RKO (cell line): ENCODE measurements at places on chromosomes 1 and 21.

- DNase-seq, result peak; percentile 64
Measured at GRCh38 chr1:182595641-182596240, 6.7 kb upstream of the RNASEL start.

DNA sequence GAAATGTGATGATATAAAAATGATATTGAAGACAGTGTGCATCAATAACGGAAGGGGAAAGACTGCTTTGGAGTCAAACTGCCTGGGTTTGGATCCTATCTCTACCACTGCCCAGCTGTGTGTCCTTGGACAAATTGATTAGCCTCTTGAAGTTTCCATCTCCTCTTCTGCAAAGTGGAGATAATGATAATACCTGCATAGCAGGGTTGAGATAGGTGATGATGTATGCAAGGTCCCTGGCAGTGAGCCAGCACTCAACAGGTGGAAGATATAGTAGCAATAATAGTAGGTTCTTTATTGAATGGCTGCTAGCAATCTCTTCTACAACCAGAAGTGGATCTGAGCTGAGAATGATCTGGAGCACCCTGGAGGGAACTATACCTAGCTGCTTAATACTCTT is 166.7 kb downstream of the MIS18A start:
- DNase-seq, result no peak

GRCh38 chr1:147504801-147505311 is 36.4 kb upstream of the BCL9 start:
- no peak for DNase-seq

GRCh38 chr1:223737342-223737741 is 25.0 kb downstream of the CAPN2 start:
- no peak for DNase-seq

DNA sequence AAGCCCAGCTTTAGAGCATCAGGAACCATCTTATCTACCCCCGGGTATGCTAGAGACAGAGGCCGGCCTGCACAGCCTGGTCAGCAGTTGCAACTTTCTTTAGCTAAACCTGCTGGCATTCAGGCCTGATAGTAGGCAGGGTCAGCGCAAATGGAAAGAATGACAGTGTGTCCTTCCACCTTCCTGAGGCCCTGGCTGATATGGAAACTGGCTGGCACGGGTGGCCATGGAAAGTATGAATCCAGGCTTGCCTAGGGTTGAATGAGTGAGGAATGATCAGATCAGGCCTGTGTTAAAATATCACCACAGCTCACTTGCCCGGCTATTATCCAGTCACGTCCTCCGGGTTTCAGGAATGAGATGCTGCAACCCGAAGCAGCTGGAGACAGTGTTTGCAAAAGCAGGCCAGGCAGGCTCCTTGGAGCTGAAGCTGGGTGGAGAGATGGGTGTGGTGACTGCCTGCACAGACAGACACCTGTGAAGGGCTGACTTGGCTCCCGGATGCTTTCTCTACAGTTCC is 34.7 kb downstream of the RCAN1 start:
- no peak for DNase-seq
